ENCODE measurements at places on chromosomes 12 and 14.

DNA sequence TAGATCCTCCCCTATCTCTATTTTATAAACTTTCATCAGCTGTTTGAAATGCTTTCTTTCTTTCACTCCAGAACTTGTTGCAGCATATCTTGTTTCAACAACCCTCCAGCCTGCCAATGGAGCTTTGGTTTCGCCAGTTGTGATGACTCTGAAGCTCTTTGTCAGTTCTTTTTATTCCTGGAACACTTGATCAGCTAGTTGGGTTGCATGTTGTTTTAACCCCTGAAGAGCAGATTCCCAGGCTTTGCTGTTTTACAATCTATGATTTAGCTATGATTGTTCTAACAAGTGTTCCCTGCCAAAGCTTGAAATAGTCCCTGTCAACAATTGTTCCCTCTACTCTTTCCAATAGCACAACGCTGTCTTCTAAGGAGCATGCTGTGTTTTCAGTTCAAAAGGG is 50.6 kb upstream of the FUT8 start:
- no peak for DNase-seq

GRCh38 chr12:100720016-100720654 is 74.4 kb upstream of the ANO4 start:
- DNase-seq = no peak

DNA sequence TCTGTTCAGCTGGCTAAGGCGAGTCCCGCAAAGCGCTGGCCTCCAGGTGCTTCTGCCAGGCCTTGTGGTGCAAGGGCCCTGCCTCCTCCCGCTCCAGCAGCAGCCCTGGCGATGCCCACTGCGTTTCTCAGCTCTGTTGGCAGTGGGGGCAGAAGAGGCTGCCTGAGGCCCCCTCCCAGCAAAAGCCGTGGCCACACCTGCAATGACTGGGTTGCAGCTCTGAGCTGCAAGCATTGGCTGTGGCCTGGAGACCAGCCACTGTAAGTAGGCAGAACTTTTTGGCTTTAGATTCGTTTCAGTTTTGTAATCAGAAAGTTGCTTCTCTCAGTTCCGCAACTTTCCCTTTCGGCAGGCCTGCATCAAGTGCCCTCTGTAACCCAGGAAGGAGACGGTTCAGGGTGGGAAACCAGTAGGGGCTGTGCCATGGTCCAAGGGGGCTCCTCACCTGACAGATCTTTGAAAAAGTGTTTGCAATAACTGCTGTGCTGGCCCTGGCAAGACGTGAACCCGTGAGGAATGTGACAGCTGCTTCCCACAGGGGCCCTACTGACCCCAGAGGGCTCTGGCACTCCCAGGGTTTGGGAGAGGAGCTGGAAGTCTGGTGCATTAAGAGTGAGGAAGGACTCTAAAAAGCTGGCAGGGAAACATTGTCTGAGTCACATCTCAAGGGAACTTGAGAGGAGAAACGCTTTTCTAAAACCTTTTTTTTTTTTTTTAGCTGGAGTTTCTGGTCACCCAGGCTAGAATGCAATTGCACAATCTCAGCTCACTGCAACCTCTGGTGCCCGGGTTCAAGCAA is 54.5 kb upstream of the MAX start:
- DNase-seq = peak; percentile 89

DNA sequence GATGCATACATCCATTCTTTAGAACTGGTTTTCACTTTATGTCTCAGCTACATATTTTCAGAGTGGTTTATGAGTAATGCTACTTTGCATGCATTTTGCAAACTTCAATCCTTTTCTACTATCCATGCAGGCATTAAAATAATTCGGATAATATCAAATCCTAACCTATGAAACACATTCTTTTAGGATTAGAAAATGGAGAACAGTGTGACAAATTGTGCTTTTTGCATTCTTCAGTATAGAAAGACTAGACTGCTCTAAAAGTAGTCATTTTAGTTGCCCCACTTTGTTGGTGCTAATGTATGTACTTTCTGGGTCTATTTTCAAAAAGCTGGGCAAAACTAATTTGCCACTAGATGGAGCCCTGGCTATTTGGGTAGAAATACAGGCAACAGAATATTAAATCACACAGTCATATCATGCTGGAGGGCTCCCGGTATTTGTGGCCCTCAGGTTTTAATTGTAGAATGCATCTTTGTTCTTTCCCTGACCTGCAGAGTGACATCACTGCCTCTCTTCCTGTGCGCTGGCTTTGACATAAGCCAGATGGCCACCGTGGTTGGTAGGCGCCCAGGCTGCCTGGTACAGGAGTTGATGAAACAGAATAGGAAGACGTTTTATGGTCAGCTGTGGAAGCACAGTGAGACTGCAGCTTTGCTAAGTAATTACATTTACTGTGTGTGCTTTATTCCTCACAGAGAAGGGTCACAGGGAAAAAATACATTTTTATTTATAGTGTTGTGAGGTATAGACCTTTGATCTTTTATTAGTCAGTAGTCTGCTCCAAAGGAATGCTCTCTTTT is 28.1 kb downstream of the MSRB3 start:
- DNase-seq = peak; percentile 38

DNA sequence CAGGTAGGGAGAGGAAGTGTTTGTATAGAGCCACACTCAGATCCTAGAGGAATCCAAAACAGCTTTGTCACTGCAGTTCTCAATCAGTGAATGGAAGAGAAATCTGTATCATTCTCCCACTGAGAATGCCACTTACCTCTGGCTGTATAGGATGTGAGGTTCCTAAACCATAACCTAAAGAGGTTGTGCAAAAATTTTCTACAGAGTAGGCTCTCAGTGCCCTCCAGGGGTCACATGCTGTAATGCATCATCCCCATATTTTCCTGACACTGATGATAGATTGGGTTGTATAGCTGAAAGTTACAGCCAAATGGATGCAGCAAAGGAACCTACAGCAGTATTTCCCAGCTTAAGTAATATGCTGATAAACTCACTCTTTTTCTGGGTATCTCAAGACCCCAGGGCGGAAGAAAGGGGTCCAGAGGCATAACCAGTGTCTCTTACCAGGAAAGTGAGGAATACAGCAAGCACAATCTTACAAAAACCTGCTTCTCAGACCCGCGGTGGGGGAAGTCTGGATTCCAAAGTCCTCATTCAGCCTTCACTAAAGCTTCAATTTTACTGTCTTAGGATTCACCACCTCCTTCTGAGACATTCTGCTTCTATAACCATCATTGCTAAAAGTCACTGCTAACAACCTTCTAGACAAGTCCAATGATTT is 3.8 kb downstream of the BCDIN3D start:
- DNase-seq = peak; percentile 65

- peak; percentile 42 for DNase-seq
These were observed 1.2 kb downstream of the PELI2 start for GRCh38 chr14:56119201-56119981.

DNA sequence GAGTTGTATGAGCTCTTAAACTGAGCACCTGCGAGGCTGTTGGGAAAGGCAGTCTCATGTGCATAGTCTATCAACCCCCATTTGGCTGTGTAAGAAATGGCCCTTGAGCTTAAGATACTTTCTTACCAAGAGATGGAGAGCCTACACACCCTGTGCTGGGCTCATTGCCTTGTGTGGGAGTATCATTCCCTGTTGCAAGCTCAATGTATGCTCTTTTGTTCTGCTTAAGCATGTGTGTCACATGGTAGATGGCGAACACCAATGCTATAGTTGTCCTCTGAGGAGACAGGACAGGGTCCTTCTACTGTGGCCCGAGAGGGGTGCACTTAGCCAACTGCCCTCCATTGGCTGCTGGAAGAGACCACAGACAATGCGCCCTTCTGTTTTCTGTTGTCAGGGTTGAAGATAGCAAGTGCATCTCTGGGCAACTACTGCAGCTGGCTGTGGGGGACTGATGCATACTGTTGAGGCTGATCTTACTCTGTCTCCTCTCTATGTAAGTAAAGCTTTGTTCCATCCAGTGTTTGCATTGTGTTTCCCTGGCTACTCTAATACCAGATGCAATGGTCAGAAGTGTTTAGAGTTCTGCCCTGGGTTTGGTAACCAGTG is 79.5 kb downstream of the PTPRB start:
- no peak for DNase-seq

DNA sequence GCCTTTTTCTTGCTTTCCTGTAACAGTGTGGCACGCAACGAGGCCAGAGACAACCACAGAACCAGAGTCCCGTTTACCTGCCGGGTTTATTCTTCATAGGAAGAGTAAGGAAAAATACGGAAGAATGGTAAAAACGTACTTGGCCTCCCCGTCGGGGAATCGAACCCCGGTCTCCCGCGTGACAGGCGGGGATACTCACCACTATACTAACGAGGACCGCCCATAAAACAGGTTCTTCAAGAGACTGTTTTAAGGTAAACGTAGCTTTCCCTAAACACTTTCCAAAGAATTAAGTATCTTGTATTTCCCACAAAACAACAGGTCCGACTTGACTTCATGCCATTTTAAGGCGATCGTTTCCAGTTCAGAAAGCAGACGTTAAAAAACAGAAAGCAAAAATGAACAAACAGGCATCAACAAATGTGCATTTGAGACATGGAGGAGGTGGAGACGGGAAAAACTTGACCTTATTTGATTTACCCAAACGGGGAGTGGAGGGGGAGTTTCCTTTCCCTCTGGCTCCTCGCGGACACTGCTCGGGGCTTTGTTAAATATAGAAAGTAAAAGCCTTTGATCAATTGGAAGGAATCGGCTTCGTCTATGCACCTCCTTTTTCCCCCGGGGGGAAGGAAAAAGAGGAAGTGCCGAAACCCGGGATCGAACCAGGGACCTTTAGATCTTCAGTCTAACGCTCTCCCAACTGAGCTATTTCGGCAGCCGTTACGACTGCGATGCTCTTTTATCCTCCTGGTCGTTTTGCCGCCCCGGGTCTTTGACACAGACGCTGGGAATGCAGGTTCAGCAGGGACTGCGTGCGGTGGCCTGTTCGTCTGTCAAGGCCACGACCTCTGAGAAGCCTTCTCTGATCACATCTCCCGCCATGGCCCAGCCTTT is 13.0 kb upstream of the UBC start:
- DNase-seq = peak; percentile 83

GRCh38 chr14:56274556-56274955 is 156.3 kb downstream of the PELI2 start:
- DNase-seq = no peak

- DNase-seq = no peak
These were observed 3.9 kb upstream of the FGF23 start for GRCh38 chr12:4383304-4383865.

- DNase-seq = no peak
These were observed 19.8 kb downstream of the MMAB start for GRCh38 chr12:109553483-109553882.

GRCh38 chr12:111792155-111792855 is 25.6 kb downstream of the ALDH2 start:
- DNase-seq = no peak

GRCh38 chr14:91466192-91466591 is 43.9 kb downstream of the PPP4R3A start:
- DNase-seq = no peak

GRCh38 chr14:85575617-85575898 is 45.6 kb downstream of the FLRT2 start:
- no peak for DNase-seq

- peak; percentile 49 for DNase-seq
These were observed at the start of gene BMAL2 for GRCh38 chr12:27332714-27333402. TSS of gene BMAL2 (plus strand) at chr12:27332836. CDS start at chr12:27333073, 237 bp downstream.

DNA sequence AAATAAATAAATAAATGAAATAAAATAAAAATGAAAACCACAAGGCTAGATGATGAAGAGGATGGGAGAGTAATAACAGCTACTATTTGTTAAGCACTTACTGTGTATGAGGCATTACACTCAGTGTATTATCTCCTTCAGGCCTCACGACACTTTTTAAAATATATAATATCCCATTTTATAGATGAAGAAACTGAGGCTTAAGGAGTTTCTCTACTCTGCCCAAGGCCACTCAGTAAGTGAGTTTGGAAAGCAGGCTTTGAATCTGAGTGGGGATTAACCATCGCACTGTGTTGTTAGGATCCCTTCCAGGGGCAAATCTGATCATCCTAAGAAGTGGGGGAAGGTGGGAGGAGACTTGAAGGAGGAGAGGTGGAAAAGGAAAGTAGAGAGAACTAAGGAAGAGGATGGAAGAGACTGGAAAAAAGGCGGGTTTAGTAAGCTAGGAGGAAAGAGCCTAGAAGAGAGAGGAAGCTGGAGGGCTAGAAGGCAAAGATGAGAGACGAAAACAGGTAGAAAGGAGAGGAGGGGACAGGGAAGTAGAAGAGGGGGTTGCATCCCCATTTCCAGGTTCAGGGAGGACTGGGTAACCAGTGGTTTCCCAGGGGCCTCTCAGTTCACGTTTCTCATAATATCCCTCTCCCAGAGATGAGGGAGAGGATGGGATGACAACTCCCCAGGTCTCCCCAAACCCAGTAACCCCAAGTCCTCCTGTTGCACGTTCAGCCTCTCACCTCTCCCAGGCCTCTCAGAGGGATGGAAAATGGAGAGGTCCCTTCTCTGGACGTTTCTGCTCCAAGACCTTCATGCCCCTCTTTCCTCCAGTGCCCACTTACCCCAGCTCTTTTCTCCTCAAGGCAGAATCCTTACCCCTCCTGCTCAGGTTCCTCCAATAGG is 1.7 kb downstream of the STAT6 start:
- no peak for DNase-seq

DNA sequence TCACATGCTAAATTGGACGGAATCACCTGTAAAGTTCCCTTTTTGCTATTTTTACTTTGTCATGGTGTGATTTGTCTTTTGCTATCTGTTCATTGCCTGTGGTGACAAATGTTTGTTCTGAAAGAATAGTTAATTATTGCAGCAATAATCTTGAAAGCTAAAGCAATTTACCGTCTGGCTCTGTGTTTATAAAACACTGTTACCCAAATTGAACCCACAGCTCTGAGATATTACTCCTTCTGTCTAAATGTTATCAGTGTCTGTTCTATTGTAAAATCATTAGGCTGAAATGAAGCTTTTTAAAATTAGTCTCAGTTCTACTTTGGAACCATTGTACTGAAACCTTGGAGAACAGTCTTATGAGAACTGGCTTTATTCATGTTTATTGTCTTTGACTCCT is 42.5 kb downstream of the TMX1 start:
- DNase-seq = no peak

DNA sequence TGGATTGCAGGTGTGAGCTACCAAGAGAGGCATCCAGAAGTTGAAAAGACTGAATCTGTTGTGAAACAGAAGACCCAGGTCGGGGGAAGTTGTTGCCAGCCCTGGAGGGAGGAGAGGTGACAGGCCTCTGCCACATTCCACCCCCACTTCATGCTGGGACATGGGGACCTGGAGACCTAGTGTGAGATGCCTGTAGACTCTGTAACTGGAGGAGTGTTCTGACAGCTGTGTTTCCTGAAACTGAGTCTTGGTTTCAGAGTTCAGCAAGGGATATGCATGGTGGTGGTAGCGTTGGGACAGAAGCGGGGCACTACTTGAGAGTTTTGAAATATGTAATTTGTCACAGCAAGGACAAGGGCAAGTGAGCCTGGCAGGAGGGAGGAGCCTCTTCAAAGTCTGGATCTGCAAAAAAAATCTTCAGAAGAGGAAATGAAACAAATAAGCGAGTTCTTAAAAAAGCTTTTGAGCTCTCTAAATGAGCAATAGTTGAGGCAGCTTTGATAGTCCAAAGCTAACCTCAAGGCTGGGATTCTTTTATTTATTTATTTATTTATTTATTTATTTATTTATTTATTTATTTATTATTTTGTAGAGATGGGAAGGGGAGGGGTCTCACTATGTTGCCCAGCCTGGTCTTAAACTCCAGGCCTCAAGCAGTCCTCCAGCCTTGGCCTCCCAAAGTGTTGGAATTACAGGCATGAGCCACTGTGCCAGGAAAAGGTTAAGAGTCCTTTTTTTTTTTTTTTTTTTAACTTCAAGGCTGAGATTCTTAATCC is 58.9 kb upstream of the EEA1 start:
- DNase-seq = peak; percentile 93

Measured in inflammatory macrophage treated with lipopolysaccharide for 4 hours (primary cell).